ENCODE measurements at places on chromosomes 13 and 19.

- DNase-seq, result no peak
Observed at GRCh38 chr19:13122275-13122878, 4.3 kb downstream of the NACC1 start.

- DNase-seq, result no peak
Observed at GRCh38 chr19:5245631-5246553, 94.7 kb downstream of the PTPRS start.

- DNase-seq, result no peak
Observed at GRCh38 chr13:110446575-110446890, 115.0 kb downstream of the RAB20 start.

DNA sequence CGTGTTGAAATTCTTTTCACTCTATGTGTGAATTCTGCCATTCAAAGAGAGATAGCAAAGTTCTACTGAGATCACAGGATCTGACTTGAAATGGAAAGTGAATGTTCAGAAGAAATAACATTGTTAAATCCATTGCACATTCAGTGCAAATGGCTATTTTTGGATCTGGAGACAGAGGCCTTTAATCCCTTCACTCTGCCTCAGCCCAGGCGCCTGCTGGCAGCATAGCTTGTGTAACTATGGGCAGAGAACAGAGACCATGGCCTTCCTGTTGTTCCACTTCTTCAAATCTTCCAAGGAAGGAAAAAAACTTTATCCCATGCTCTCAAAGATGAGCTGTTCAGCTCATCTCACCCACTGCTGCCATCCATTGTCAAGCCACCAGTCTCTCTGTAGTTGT, 265.4 kb downstream of the LMO7 start:
- no peak for DNase-seq

GRCh38 chr13:107023335-107023734, 455.4 kb upstream of the ARGLU1 start:
- DNase-seq, result no peak

DNA sequence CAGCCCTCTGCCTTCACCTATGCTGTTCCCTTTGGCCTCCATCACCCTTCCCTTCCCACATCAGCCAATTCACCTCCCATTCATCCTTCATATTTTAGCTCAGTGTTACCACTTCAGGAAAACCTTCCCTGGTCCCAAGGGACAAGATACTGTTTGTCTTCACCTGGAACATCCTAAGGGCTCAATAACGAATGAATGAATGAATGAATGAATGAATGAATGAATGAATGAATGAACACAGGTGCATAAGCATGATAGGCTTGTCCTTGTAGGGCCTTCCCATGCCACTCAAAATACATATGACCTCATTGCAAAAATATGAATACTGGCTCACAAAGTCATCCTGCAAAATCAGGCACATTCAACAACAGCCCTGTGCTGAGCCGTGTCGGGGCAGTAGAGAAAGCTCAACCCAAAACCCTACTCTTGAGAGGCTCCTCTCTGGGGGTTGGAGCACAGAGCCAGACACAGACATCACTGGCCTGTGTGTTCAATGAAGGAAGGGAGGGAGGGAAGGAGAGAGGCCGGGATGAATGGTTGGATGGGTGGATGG, 33.7 kb upstream of the TPM4 start:
- DNase-seq, result no peak

DNA sequence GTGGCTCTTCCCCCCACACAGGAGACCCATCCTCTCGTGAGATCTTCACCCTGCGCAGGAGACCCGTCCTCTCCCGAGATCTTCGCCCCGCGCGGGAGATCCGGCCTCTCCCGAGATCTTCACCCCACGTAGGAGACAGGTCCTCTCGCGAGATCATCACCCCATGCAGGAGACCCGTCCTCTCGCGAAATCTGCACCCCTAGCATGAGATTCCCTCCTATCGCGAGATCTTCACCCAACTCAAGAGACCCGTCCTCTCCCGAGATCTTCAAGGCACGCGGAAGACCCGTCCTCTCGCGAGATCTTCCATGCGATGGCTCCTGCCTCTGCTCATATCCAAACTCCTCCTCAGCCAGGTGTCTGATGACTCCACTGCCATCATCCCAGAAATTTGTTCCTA, 24.3 kb downstream of the LAIR2 start:
- DNase-seq, result no peak

GRCh38 chr13:45953082-45953481, 99.5 kb downstream of the ZC3H13 start:
- no peak for DNase-seq

GRCh38 chr19:10998666-10999065, 37.8 kb downstream of the SMARCA4 start:
- DNase-seq, result no peak

GRCh38 chr19:48629599-48630295, 7.4 kb downstream of the DBP start:
- peak; percentile 95 for DNase-seq

- DNase-seq, result peak; percentile 16
Observed at GRCh38 chr13:113646376-113646775, 11.6 kb downstream of the ATP4B start.

DNA sequence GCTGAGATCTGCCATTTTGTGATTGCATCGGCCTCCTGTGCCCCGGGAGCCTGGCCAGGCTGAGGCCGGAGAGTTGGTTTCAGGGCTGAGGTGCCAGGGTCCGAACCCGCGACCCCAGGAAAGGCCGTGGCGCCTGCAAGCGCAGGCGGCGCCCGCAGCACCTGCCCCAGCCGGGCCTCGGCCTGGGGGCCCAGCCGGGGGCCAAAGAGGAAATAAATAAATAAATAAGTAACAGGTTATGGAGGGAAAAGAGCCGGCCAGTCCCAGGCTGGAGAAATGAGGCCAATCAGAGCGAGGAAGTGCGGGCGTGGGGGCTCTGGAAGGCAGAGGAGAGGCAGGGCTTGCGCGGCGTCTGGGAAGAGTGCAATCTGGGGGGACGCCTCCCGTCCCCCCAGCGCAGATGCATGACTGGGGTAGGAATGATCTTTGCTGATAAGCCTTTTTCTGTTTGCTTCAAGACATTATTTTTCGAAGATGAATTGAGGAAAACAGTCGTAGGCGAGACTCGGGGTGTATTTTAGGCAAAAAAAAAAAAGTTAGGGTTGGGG, 145.6 kb upstream of the ZNF536 start:
- no peak for DNase-seq

GRCh38 chr19:14127929-14128509, 8.4 kb downstream of the ASF1B start:
- no peak for DNase-seq

GRCh38 chr13:100544866-100545683, 43.5 kb downstream of the GGACT start:
- DNase-seq, result peak; percentile 42

- DNase-seq, result peak; percentile 46
Observed at GRCh38 chr19:46630586-46631205, 5.3 kb downstream of the GNG8 start.

DNA sequence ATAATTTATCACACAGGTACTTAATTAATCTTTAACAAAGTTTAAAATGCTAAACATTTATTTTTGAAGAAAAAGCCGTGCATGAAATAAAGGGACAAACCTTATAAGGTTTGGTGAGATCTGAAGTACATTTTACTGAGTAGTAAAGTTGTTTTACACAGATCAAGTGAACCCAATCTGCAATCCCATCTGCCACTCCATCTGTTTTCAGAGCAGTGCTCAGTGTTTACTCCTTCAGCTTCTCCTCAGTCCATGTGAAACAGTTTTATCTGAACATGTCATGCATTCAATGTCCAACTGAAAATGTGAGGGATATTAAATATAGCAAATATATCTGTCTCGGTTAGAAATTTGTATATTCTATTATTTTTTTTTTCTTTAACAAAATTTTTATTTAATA, 166.8 kb downstream of the MAB21L1 start:
- DNase-seq, result no peak
